ENCODE measurements at places on chromosomes 3 and 15.

GRCh38 chr15:90240856-90241255, 6.8 kb downstream of the GDPGP1 start:
- DNase-seq, result no peak

DNA sequence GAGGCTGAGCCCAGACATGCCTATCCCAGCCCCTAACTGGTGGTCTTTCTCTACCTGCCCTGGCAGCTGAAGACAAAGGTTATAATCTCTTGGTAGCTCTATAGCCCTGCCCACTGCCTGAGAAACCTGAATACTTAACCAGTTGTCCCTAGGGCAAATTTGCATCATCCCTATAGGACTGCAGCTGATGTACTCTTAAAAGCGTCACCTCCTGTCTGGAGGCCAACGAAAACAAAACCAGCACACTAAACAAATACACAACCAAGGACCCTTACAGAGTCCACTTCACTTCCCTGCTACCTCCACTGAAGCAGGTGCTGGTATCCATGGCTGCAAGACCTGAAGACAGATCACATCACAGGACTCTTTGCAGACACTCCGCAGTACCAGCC, 98.0 kb downstream of the KCNAB1 start:
- no peak for DNase-seq

GRCh38 chr3:172541945-172542488, 18.8 kb upstream of the TNFSF10 start:
- DNase-seq, result no peak

- DNase-seq, result no peak
These were observed 9.7 kb upstream of the CHST2 start for GRCh38 chr3:143109861-143110260.

- no peak for DNase-seq
These were observed 21.2 kb upstream of the SHC4 start for GRCh38 chr15:48984811-48985352.

DNA sequence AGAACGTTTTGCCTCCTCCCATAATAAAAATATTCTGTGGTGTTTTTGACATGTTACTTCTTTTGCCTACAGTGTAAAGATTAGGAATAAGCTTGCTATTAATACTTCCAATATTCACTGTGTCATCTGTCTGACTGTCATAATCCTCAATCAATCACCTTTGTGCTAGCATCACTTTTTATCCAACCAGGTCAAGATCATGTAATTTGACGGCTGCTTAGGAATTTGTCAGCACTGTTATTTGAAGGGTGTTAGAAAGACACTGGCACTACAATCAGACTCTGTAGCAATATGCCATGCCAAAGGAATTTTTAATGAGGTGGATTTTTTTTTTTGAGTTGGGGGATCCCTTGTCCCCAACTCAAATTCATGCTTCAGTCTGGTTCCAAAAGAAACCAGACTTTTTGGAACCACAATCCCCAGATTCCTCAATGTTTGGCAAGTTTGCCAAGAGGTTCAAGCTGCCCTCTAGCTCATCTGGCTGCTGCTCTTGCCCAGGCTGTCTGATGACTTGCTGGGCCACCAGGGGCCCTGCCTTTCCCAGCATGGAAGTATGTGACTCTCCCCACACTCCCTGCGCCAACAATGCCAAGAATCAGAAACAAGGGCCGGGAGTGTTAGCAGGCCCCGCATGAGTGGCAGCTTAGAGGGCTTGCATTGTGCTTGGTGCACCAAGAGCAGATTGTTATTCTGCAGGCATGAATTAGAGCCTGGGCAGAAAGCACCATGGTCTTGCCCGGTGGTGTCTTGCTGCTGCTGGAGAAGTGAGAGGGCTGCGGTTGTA, 58.6 kb upstream of the TSC22D2 start:
- DNase-seq, result no peak
